Activated CD4-positive, alpha-beta T cell treated with anti-CD3 and anti-CD28 coated beads, Interleukin-2, Interleukin-6, amounts not matched to agents 100 ng/mL and 50 ng/mL, durations not matched to agents 16 hours and 8 hours (primary cell): ENCODE measurements at places on chromosomes 3 and 15.

GRCh38 chr3:147002721-147003120 is 397.6 kb upstream of the PLSCR5 start:
- DNase-seq: no peak

DNA sequence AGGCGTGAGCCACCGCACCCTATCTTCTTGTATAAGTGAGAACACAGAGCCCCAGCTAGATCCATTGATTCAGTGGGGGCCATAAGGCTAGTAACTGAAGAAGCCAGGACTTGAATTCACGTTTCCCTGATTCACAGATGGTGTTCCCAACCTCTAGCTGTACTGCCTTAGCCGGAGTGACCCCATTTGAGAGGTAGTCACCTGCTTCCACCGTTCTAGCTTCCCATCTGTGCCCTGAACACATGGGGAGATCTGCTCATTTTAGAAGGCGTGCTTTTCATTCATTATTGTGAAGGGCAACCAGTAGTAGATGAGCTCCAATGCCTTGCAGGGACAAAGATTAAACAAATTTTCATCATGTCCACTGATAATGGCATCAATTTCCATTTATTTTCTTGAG is 365.7 kb upstream of the TPM1 start:
- no peak for DNase-seq

DNA sequence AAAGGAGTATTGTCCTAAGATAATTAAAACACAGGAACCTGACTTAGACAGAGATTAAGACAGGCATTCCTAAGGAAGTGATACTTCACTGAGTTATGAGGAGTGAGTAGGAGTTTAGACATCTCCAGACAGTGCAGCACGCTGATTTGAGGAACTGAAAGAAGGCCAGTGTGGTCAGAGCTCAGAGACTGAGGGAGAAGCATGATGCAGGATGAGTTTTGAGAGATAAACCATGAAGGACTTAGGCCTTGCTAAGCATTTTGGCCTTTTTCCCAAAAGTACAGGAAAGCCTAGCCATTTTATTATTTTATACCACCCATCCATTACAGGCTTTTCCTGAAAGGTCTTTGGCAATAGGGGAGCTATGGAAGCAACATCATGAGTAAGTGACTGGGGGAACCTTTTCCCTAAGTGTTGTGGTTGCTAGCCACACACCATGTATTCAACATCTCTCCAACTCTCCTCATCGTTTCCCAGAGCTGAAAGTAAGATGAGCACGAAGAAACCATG is 375.6 kb upstream of the TPRG1 start:
- no peak for DNase-seq

GRCh38 chr3:113620091-113620490 is 76.4 kb downstream of the USF3 start:
- DNase-seq: no peak

DNA sequence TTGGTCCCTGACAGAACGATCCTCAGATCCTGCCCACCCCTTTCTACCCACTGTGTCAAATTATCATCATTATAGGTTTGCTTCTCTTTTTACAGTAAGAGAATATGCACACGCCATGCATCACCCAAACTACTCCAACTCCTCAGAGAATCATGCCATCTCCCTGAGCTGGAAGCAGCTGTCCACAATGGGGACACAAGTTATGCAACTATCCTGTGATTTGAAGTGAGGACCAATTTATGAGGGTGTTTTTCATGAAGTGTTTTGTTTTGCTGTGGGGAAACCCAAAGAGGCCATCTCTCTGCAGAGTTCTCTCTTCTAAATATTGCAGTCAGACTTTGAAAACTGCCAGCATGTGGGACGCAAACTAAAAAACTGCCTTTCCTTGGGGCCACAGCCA is 35.8 kb upstream of the TNFSF10 start:
- no peak for DNase-seq

DNA sequence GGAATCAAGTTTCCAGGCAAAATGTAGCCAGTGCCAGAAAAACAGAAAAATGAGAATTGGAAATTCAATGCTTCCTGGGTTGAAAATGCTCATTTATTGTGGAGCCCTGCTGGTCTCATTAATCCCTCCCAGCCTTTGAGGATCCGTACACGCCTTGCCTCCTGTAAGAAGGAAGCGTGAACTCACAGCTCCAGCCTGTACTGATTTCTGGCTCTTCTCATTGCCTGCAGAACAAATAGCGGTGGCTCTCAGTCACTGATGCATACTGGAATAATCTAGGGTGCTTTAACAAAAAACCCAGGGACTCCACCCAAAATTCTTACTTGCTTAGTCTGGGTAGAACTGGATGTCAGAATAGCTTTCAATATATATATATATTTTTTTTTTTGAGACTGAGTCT is 29.3 kb upstream of the SLC24A5 start:
- DNase-seq: no peak

DNA sequence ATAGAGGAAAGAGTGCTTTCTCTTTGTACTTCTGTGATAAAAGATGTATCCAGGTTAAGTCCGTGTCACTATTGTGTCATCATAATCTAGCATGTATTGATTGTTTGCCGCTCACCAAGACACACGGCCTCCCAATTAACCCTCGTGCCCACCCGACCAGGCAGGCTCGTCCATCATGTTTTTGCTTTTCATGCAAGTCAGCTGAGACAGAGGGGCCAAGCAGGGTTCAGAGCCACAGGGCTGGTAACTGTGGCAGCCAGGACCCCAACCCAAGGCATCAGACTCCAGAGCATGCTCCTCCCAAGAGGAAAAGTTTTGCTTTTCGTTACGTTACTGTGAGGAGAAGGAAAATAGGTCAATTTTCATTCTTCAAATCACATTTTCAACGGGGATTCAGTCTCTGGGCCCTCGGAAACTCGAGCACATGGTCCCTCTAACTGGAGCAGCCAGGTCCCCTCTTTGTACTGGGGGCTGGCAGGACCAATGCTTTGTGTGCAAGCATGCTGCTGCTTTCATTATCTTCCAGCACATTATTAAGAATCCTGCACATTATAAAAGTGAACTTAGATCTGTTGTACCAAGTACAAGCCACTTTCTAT is 161.1 kb upstream of the TOPAZ1 start:
- no peak for DNase-seq

DNA sequence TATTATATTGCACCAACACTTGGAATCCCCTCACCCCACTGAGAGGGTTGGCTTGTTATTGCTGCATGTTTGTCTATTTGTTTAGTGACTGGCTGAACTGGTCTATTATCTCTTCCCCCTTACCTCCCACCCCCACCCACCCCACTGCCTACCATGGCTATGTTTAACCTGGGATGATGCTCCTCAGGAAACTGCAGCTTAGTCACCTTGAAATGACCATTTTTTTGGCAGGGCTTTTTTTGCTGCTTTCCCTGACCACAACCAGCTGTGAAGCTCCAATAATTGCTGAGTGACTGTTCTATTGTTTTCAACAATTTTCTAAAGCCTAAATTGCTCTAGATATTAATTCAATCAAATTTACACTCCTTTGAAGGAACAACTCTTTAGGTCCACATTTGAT is 137.9 kb upstream of the CADM2 start:
- DNase-seq: no peak

GRCh38 chr3:187352581-187353575 is 15.3 kb upstream of the RTP4 start:
- no peak for DNase-seq

DNA sequence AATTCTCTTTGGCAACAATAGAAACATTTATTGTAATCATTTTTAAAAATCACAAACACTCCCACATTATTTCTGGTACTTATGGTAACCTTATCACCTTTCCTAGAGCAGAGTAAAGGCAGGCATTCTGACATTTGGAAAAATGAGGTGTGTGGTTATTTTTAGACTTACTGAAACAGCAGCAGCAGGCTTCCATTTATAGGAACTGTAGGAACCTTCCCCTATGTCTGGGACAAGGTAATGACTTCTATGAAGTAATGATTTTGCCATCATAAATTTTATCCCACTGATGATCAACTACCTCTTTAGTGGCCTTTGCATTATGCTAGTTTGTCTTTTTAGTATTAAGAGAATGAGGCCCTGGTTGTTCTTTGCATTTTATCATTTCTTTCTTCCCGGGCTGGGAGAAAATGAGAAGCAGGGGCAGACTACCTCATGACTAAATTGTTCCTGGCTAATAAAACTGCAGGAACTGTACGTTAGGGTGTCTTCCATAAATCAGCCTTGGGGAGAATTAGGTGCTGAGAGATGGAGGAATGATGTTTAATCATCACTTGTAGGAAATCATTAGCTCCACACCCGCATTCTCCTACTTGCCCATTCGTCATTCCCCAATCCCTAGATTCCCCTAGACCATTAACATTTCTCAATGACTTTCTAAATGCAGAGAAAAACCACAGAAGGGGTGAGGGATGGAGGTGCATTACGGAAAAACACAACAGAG is 680.3 kb downstream of the AGBL1 start:
- no peak for DNase-seq

DNA sequence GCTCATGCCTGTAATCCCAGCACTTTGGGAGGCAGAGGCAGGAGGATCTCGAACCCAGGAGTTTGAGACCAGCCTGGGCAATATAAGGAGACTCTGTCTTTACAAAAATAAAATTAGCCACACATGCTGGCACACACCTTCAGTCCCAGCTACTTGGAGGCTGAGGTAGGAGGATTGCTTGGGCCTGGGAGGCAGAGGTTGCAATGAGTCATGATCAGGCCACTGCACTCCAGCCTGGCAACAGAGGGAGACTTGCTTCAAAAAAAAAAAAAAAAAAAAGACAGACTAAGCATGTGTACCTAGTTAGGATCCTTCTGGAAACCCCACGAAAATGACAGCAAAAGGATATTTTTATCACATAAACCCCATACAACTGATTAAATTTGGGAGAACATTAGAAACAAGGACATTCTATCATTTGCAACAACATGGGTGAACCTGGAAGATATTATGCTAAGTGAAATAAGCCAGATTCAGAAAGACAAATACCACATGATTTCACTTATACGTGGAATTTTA is 44.9 kb downstream of the METTL6 start:
- no peak for DNase-seq

- DNase-seq: no peak
Observed at GRCh38 chr15:101549647-101550046, 60.1 kb upstream of the PCSK6 start.

DNA sequence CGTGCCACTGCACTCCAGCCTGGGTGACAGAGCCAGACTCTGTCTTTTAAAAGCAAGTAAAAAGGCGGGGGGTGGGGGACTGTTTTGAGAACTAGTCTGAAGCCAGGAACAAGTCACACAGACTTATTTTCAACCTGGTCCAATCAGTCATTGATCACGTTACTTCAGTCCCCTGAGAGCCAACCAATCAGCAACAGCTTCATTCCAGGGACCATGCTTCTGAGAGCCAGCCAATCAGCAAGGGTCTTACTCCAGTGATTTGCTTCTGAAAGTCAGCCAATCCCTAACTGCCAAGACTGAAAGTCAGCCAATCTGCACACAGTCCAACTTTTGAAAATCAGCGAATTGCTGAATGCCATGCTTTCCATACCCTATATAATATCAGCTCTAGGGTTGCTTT is 48.6 kb upstream of the C15orf39 start:
- DNase-seq: no peak

GRCh38 chr15:56963126-56963525 is 44.7 kb downstream of the TCF12 start:
- DNase-seq: no peak

DNA sequence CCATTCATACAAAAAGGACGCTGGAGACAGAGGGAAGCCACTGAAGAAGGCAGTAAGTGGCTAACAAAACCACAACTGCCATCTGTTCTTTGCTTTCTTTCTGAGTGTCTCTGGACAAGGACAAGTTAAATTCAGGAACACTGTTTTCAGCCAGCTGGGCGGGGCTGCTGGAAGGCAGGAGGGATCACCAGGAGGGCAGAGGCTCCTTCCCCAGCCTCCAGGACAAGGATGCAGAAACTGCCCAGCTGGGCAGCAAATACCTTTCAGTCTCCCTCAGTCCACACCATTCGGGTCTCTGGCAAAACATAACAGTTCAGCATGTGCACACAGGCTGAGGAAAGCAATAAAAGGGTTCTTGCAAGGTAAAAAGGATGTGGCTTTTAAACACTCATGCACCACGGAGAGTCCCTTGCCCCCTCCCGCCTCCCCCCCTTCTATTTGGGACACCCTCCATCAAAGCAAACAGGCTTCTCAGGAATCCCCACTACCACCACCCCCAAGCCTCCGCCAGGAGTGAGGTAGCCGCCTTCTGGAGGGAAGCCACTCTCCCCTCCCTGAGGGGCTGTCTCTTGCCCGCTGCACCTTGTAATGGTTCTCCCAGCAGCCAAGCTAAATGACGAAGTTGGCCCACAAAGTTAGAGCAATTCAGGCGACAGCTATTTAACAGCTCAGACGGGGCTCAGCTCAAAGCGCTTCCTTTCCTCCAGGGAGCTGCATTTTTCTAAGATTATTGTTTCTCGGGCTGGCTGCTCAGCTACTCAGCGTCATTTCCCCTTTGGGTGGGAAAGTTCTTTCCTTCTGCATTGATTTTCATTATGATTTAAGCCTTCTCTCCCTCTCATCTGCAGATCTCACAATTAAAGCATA is 3.8 kb downstream of the HEG1 start:
- peak; percentile 45 for DNase-seq

DNA sequence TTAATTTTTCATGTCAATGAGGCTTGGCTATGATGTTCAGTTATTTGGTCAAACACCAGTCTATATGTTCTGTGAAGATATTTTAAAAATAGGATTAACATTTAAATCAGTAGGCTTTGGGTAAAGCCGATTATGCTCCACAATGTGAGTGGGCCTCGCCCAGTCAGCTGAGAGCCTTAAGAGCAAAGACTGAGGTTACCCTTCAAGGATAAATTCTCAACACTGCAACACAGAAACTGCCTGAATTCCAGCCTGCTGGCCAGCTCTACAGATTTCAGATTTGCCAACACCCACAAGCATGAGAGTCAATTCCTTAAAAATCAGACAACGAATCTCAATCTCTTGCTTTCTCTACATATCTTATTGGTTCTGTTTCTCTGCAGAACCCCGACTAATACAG is 188.3 kb downstream of the PLCH1 start:
- no peak for DNase-seq

- DNase-seq: no peak
Observed at GRCh38 chr15:68833700-68834331, 13.1 kb upstream of the ANP32A start.

- DNase-seq: no peak
Observed at GRCh38 chr3:148681080-148681479, 16.6 kb upstream of the AGTR1 start.

DNA sequence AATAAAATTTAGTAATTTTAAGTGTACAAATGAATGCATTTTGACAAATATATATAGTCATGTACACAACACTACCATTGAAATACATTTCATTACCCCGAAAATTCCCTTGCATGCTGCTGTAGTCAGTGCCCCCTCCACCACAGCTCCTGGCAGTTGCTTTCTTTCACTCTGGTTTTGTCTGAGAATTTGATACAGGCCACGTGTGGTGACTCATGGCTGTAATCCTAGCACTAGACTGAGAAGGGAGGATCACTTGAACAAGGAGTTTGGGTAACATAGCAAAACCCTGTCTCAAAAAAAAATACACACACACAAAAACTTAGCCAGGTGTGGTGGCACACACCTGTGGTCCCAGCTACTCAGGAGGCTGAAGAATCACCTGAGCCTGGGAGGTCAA is 65.4 kb downstream of the TFRC start:
- DNase-seq: peak; percentile 5

- no peak for DNase-seq
Observed at GRCh38 chr15:72782274-72783003, 1.1 kb downstream of the ADPGK start.

- DNase-seq: no peak
Observed at GRCh38 chr3:137163241-137163871, 205.6 kb downstream of the IL20RB start.

GRCh38 chr3:33430061-33430460 is 10.1 kb downstream of the UBP1 start:
- DNase-seq: no peak
